ENCODE measurements at places on chromosomes 1 and 21. TPM values are rescaled to one million over a fixed set of nuclear protein-coding genes. Genes with fewer than 3 reads are reported as not detected.

GRCh38 chr1:171509191-171509590, 23.9 kb downstream of the PRRC2C start:
- H3K27me3 ChIP-seq = no peaks in the 10 kb centered on the region
- H3K4me3 ChIP-seq = no peak overlapping the region
- H3K27ac ChIP-seq = no peak overlapping the region
- peaks cover 22% of the 10 kb centered on the region for H3K36me3 ChIP-seq

GRCh38 chr1:184693011-184693410, 61.6 kb downstream of the EDEM3 start:
- no peak overlapping the region for H3K4me3 ChIP-seq
- H3K27ac ChIP-seq = no peak overlapping the region
- H3K27me3 ChIP-seq = no peaks in the 10 kb centered on the region
- no peaks in the 10 kb centered on the region for H3K36me3 ChIP-seq
- no peak for DNase-seq
- H3K4me1 ChIP-seq = no peaks in the 10 kb centered on the region

The OR2L3 gene
- total RNA-seq = not detected

The HCRTR1 gene
- total RNA-seq = not detected

The TSPEAR gene
- not detected for total RNA-seq

The FCGR3A gene
- not detected for total RNA-seq

Measured in PC-9 (cell line).